ENCODE measurements at places on chromosomes 13 and 19. TPM values are rescaled to one million over a fixed set of nuclear protein-coding genes. Genes with fewer than 3 reads are reported as not detected.

DNA sequence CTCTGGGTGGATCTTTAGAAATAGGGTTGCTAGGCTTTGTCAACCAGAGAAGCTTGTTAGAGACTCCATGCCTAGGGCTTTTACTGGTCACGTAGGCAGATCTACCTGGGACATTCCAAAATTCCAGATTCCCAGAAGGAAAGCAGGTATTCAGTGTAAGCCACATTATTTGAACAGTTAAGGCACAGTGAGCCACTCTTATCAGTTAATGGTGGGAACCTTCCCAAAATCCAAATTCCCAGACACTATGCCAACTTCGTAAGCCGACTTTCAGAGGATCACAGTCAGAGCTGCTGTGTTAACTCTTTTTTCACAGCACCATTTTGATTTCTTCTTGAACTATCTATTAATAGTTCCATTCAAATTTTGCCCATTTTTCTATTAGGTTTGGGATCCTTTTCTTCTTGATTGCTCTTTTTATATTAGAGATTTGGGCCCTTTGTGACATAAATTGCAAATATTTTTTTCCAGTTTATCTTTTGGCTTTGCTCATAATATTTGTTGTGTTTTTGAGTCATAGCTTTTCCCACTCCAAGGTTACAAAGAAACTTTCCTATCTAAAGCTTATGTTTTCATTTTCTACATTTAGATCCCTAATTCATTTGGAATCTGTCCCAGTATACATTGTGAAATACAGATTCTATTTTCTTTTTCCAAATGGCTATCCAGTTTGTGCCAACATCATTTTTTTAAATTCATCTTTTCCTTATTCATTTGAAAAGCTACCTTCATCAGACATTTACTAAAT is 77.3 kb downstream of the DHRS12 start:
- peak; percentile 66 for DNase-seq

Gene EFNA2
- total RNA-seq: not detected

DNA sequence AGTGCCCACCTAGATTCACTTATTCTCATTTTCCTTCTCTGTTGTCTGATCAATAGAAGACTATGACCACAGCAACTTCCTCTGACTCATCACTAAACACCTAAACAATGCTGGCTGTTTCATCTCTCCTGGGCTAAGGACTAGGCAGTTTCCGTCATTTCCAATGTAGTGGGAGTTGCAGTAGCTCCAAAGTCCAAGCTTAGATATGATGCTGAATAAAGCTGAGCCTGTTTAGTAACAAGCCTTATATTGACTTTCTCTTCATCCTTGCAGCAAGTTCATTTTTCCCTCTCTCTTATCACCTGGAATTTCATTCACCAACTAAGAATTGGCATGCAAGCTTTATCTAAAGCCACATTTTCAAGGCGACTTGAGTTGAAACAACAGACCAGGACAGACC is 53.5 kb upstream of the PCDH9 start:
- DNase-seq: no peak

Gene FOSB
- 71.5 TPM for total RNA-seq

- no peak for DNase-seq
These were observed 1.1 kb downstream of the LYPD4 start for GRCh38 chr19:41843371-41843770.

- no peak for DNase-seq
These were observed 165.6 kb downstream of the MZT1 start for GRCh38 chr13:72561791-72562190.

GRCh38 chr19:51525651-51526050 is 5.8 kb downstream of the SIGLEC6 start:
- no peak for DNase-seq

Measured in HFFc6 (cell line).